ENCODE measurements at places on chromosomes 2 and 18. TPM values are rescaled to one million over a fixed set of nuclear protein-coding genes. Genes with fewer than 3 reads are reported as not detected.

ORMDL1 gene
- 118 TPM for total RNA-seq

TLX2 gene
- total RNA-seq = not detected

RBMS1 gene
- total RNA-seq = 93.4 TPM

ARL4C gene
- total RNA-seq = 13.7 TPM

PDE1A gene
- total RNA-seq = 5.5 TPM

MARCO gene
- 213 TPM for total RNA-seq

REEP1 gene
- total RNA-seq = 7.7 TPM

ASB18 gene
- total RNA-seq = not detected

GALR1 gene
- 0.03 TPM for total RNA-seq

LONRF2 gene
- 5.2 TPM for total RNA-seq

KIAA2012 gene
- 8.5 TPM for total RNA-seq

CHRND gene
- not detected for total RNA-seq

TUBA3E gene
- total RNA-seq = not detected

COPS8 gene
- total RNA-seq = 39.3 TPM

GRCh38 chr18:13625355-13625754 lies 101.0 kb downstream of the FAM210A start:
- no peaks in the 10 kb centered on the region for H3K4me1 ChIP-seq
- H3K27ac ChIP-seq = no peak overlapping the region
- peaks cover 7% of the 10 kb centered on the region for H3K36me3 ChIP-seq
- DNase-seq = no peak

GRCh38 chr18:31491586-31491985 lies 6.4 kb upstream of the DSG2 start:
- no peak overlapping the region for H3K27ac ChIP-seq
- H3K27me3 ChIP-seq = no peaks in the 10 kb centered on the region
- no peaks in the 10 kb centered on the region for H3K4me1 ChIP-seq
- H3K36me3 ChIP-seq = no peaks in the 10 kb centered on the region

GRCh38 chr18:53864770-53865169 lies 359.7 kb downstream of the MBD2 start:
- no peak overlapping the region for H3K4me3 ChIP-seq
- H3K27ac ChIP-seq = no peak overlapping the region
- no peaks in the 10 kb centered on the region for H3K27me3 ChIP-seq
- H3K4me1 ChIP-seq = no peaks in the 10 kb centered on the region

- no peak overlapping the region for H3K27ac ChIP-seq
- H3K4me1 ChIP-seq = no peaks in the 10 kb centered on the region
- no peaks in the 10 kb centered on the region for H3K27me3 ChIP-seq
- H3K4me3 ChIP-seq = no peak overlapping the region
These were observed 671.9 kb upstream of the SOX11 start for GRCh38 chr2:5020116-5020875.

- no peaks in the 10 kb centered on the region for H3K36me3 ChIP-seq
- H3K27ac ChIP-seq = no peak overlapping the region
- DNase-seq = no peak
- H3K4me1 ChIP-seq = peaks cover 6% of the 10 kb centered on the region
- no peak overlapping the region for H3K4me3 ChIP-seq
- no peaks in the 10 kb centered on the region for H3K27me3 ChIP-seq
These were observed 52.6 kb downstream of the CD28 start for GRCh38 chr2:203758841-203759689.

DNA sequence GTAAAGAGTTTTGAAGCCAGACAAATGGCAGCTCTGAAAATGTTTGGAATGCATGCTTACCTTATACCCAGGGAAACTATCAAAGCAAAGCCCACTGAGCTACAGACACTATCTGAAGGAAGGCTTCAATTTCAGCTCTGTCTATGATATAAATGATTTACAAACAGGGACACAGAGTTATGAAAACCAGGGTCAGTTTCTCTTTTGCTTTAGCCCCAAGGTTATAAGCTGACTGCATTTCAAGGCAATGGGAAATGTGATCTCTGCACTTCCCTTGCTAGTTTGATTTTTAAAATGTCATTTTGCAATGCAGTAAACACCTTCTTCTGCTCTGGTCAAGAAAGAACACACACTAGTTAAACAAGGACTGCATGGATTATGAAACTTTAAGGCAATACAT lies 65.2 kb upstream of the CCDC195 start:
- H3K4me1 ChIP-seq = no peaks in the 10 kb centered on the region
- H3K4me3 ChIP-seq = no peak overlapping the region
- H3K36me3 ChIP-seq = peaks cover 3% of the 10 kb centered on the region

DNA sequence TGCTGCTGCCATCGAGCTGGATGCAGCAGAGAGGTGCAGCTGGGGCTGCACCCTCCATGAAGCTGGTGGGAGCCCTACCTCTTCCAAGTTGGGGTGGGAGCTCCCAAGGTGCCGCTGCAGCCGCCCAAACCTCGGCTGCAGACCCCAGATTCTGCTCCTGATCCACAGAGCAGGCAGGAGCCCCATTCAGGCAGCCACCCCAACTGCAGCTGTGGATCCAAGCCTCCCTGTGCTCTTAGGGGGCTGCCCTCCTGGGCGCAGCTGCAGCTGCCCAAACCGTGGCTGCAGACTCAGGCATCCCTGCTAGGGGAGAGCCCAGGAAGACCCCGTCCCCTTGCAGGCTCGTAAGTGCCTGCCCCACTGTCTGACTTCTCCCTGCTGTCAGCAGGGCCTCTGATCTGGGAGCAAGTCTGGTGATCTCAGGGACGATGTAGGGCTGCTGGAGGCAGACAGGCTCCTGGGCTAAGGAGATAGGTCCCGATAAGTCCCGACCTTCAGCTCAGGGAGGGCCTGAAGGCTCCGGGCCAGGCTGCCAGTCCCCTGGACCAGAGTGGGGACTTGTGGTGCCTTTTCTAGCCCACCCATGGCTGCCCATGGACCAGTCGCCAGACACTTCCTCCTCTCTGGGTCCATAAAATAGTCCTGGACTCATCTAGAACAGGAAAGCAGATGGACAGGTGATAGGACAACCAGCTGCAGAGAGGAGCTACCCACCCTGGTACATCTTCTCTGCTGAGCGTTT lies 767.1 kb upstream of the CDH7 start:
- no peaks in the 10 kb centered on the region for H3K36me3 ChIP-seq
- H3K4me3 ChIP-seq = no peak overlapping the region
- no peak overlapping the region for H3K27ac ChIP-seq
- no peaks in the 10 kb centered on the region for H3K27me3 ChIP-seq

DNA sequence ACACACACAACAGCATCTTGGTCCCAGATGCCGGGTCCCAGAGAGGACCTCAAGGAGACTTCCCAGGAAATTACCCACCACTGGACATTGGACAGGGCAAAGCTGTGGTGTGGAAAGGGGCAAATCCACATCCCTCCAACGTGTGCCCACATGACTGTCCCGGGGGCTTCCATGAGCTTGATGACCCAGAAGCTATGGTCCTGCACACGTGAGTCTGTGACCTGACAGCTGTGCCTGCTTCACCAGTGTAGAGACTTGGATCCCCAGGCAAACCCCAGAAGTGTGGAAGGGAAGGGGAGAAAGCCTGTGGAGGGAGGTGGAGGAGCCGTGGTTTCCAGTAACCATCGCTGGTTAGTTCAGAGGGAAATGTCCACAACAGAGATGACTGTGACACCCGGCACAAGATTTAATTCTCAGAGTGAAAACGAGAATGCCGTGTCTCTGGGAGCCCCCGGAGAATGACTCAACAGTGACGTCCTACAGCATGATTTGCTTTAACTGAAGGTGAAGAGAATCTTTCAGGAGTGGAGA lies 19.1 kb upstream of the GPR55 start:
- H3K36me3 ChIP-seq = no peaks in the 10 kb centered on the region
- no peak for DNase-seq
- no peak overlapping the region for H3K27ac ChIP-seq
- H3K4me3 ChIP-seq = no peak overlapping the region
- peaks cover 4% of the 10 kb centered on the region for H3K4me1 ChIP-seq
- H3K27me3 ChIP-seq = no peaks in the 10 kb centered on the region

GRCh38 chr2:177724398-177725287 lies 332.1 kb downstream of the AGPS start:
- no peaks in the 10 kb centered on the region for H3K36me3 ChIP-seq
- H3K27ac ChIP-seq = no peak overlapping the region
- H3K4me1 ChIP-seq = no peaks in the 10 kb centered on the region

GRCh38 chr2:60480089-60480773 lies 73.2 kb downstream of the BCL11A start:
- no peak overlapping the region for H3K4me3 ChIP-seq
- H3K27ac ChIP-seq = no peak overlapping the region
- DNase-seq = peak; percentile 57
- peaks cover 36% of the 10 kb centered on the region for H3K4me1 ChIP-seq
- H3K27me3 ChIP-seq = no peaks in the 10 kb centered on the region

- no peaks in the 10 kb centered on the region for H3K27me3 ChIP-seq
- H3K27ac ChIP-seq = no peak overlapping the region
- DNase-seq = no peak
- no peaks in the 10 kb centered on the region for H3K36me3 ChIP-seq
- no peak overlapping the region for H3K4me3 ChIP-seq
These were observed 38.4 kb upstream of the BIN1 start for GRCh38 chr2:127145280-127145895.

GRCh38 chr18:62938487-62938886 lies 223.1 kb downstream of the PHLPP1 start:
- no peak overlapping the region for H3K4me3 ChIP-seq
- H3K27ac ChIP-seq = no peak overlapping the region
- H3K4me1 ChIP-seq = peaks cover 5% of the 10 kb centered on the region
- no peak for DNase-seq
- no peaks in the 10 kb centered on the region for H3K36me3 ChIP-seq

- peaks cover 23% of the 10 kb centered on the region for H3K4me1 ChIP-seq
- peaks cover 10% of the 10 kb centered on the region for H3K36me3 ChIP-seq
- no peak for DNase-seq
- peak overlapping the region; percentile 77 for H3K27ac ChIP-seq
These were observed 105.6 kb downstream of the CRIM1 start for GRCh38 chr2:36461039-36461681.

GRCh38 chr2:196331143-196331542 lies 159.8 kb upstream of the STK17B start:
- no peaks in the 10 kb centered on the region for H3K27me3 ChIP-seq
- peak overlapping the region; percentile 10 for H3K27ac ChIP-seq
- no peak for DNase-seq
- H3K4me1 ChIP-seq = no peaks in the 10 kb centered on the region

DNA sequence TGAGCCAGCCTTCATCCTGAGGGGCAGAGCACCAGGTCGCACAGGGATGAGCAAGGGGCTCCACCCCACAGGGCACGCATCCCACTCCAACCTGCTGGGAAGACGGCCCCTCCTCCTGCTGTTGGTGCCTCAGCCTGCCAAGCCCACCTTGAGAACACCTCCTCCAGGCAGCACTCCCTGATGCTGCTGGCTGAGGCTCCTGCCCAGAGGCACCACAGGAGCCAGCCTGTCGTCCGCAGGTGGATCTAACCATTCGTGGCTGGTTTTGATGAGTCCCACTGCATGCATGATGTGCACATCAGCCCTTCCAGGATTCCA lies 58.4 kb downstream of the BIN1 start:
- H3K4me1 ChIP-seq = peaks cover 23% of the 10 kb centered on the region
- peaks cover 13% of the 10 kb centered on the region for H3K36me3 ChIP-seq
- H3K4me3 ChIP-seq = no peak overlapping the region
- peak; percentile 11 for DNase-seq
- H3K27me3 ChIP-seq = no peaks in the 10 kb centered on the region

- no peaks in the 10 kb centered on the region for H3K36me3 ChIP-seq
- H3K4me3 ChIP-seq = no peak overlapping the region
- DNase-seq = no peak
- H3K4me1 ChIP-seq = no peaks in the 10 kb centered on the region
- no peak overlapping the region for H3K27ac ChIP-seq
These were observed 115.4 kb downstream of the MCFD2 start for GRCh38 chr2:46800218-46800617.

DNA sequence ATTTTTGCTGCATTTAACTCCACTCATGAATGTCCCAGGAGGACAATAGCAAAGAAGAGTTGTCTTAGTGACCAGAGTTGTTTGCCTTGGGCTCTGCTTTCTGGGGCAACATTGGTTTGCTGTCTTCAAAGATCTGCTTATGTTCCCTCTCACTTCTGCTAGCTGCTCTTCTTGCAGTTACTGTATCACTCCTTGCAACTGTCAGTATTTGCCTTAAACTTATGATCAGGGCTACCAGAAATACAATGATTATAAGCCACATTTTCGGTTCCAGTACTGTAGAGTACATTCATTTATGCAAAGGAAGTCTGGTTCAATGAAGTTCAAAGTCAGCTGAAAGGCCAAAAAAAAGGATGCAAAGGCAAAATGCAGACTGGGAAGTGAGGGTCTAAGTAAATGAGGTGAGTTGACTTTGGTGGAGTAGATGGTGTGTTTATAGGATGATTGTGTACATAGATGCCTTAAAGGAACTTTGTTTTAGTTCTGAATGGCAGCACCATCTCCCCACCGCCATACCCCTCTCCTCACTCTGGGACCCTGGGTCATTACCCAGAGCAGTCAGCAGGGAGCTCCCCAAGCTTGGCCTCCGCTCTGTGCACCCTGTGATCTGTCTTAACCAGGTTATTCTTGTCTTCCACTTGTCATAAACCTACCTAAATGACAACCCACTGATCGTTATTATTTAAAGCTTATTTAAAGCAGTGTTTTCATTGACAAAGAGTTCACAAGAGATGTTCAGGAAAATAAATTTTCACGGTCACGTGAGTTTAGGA lies 236.0 kb downstream of the DOK6 start:
- no peaks in the 10 kb centered on the region for H3K4me1 ChIP-seq
- no peaks in the 10 kb centered on the region for H3K27me3 ChIP-seq
- no peak overlapping the region for H3K4me3 ChIP-seq
- H3K36me3 ChIP-seq = no peaks in the 10 kb centered on the region

GRCh38 chr2:118481299-118481698 lies 366.1 kb downstream of the EN1 start:
- no peaks in the 10 kb centered on the region for H3K27me3 ChIP-seq
- no peaks in the 10 kb centered on the region for H3K36me3 ChIP-seq
- H3K4me1 ChIP-seq = no peaks in the 10 kb centered on the region
- no peak overlapping the region for H3K4me3 ChIP-seq
- no peak overlapping the region for H3K27ac ChIP-seq
- DNase-seq = no peak

GRCh38 chr2:51920509-51920908 lies 888.6 kb upstream of the NRXN1 start:
- no peaks in the 10 kb centered on the region for H3K4me1 ChIP-seq
- no peak for DNase-seq
- H3K27ac ChIP-seq = no peak overlapping the region
- H3K27me3 ChIP-seq = no peaks in the 10 kb centered on the region
- no peak overlapping the region for H3K4me3 ChIP-seq

Data from lung (tissue), 17 donors.